ENCODE measurements at places on chromosomes 2 and 18.

DNA sequence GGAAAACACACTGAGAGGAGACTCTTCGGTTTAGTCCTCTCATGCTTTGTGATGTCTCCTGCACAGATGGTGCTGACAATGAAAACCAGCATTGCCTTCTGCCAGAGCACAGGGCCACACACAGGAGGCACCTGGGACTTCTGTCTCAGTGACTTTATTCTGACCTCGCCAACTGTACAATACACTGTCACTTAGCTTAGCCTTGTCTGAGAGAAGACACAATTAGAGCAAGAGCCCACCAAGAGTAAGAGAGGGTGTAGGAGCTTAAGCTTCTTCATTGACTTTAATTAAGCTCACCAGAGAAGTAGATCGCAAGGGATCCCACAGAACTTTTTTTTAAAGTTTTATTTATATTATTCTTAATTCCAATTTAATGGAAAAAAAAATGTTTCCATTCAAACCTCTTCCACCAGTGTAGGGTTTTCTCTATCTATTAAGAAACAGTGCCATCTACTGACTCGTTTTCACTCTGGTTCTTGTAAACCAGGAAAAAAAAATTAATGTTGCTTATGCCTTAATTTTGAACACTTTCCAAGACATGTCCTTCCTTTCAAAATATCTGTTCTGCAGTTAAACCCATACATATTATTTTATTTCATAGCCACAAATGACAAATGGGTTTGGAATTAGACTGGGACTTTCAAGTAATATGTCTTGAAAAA lies 42.4 kb upstream of the DDX18 start:
- peak; percentile 22 for DNase-seq

DNA sequence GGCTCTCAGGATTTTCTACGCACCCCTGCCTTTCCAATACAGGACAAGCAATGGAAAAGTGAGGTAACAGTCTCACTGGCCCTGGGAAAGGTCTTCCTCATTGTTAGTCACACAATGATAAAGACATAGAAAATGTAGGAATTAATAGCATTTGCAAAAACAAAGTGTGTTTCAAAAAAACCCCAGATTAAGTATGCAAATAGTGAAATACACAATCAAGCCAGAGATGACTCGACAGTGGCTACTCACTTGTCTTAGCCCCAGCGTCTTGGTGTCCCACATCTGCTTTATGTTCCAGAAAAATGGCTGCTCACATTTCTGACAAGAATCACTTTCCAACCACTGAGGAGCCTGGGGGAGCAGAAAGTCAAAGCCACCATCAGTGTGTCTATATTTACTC lies 47.0 kb upstream of the AP1S3 start:
- no peak for DNase-seq

- DNase-seq, result no peak
Observed at GRCh38 chr18:35672897-35673296, 91.4 kb downstream of the GALNT1 start.

GRCh38 chr2:168482269-168482668 lies 26.2 kb downstream of the CERS6 start:
- DNase-seq, result no peak

DNA sequence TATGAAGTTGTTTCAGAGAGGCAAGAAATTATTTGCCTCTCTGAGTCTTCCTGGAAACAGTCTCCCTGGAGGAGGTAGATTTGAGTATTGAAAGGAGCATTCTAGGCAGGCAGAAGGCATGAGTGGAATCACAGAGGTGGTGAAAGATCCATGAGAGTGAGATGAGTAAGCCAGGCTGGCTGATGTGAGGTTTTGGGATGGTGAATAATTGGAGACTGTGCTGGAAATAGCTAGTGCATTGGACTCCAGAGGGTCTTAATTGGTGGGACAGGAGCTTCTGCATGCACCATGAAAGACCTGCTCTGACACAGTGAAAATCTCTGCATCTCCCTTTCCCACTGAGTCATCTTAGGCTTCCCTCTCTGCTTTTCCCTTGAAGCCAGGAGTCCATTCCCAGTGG lies 46.3 kb downstream of the CDC42EP3 start:
- no peak for DNase-seq

GRCh38 chr2:170587117-170587516 lies 128.0 kb upstream of the SP5 start:
- DNase-seq, result no peak

GRCh38 chr2:57862727-57863126 lies 183.9 kb upstream of the VRK2 start:
- no peak for DNase-seq

DNA sequence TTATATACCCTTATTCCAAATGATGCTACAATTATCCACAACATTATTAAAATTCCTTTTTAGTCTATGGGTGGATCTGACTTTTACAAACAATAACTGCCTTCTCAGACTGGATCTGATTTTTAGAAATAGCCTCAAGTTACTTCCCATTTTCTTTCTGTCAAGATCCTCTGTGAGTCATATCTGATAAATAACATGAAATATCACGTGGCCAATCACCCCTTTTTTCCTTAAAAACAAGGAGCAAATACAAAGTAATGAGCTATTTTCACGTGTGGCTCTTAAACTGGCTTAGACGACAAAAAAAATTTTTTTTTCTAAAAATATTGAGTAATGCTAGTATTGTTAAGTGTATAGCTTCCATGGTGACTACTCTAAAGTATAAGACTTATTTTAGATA lies 6.7 kb downstream of the PELI1 start:
- no peak for DNase-seq

DNA sequence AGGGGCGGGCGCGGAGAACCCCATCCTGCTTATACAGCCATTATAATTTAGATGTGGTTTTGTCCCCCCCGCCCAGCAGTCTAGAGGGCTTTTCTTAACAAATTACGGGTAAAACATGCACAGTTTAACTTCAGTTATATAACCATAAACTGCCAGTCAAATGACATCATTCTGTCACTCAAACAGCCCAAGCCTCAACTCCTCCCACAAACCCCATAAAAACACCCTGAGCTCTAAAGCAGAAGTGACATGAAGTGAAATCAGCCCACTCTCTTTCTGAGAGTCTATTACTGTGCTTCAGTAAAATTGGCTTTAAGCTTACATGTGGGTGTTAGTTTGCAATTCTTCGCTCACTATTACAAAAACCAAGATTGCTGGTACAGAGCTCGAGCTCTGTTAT lies 705.1 kb upstream of the GCFC2 start:
- no peak for DNase-seq

- DNase-seq, result no peak
Observed at GRCh38 chr2:84999553-84999955, 28.6 kb downstream of the KCMF1 start.

GRCh38 chr2:168758970-168759820 lies 43.2 kb upstream of the NOSTRIN start:
- DNase-seq, result peak; percentile 49

- no peak for DNase-seq
Observed at GRCh38 chr2:111990856-111991255, 64.2 kb upstream of the TMEM87B start.

DNA sequence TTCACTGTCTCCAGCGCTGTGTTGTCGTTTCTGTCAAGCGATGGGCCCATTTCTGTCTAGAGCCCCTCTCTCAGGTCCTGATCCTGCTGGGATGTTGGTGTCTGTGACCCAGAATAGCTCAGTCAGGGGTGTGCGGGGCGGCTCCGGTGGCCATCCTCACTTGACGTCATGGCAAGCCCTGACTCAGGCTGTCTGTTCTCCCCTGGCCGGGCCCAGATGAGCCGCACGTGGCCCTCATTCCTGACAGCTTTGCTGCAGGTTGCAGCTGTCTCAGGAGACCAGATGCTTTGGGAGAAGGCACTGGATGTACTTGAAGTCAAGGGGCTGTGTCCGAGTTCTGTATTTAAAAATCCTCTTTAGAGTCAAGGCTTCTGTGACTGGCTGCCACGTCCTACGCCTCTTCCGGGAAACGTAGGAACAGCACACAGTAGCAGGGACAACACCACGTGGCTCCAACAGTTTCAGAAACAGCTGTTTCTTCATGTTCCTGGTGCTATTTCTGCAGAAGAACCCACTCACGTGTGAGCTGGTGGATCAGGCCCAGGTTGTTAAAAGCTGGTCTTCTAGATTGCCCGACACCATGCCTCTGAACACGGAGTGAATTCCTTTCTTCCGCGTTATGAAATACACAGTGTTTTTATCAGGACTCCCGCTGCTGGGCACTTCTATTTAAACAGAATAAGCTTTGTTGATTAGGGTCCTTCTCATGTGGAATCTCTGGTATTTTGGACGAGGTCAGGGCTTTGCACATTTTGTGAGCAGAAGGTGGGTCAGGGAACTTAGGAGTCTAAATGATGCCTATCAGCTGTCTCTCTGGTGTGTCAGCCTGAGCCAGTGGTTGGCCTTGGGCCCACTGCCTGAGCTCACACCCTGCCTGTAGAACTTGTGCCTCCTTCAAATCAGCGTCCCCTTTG lies 28.3 kb upstream of the NTSR2 start:
- DNase-seq, result peak; percentile 36

DNA sequence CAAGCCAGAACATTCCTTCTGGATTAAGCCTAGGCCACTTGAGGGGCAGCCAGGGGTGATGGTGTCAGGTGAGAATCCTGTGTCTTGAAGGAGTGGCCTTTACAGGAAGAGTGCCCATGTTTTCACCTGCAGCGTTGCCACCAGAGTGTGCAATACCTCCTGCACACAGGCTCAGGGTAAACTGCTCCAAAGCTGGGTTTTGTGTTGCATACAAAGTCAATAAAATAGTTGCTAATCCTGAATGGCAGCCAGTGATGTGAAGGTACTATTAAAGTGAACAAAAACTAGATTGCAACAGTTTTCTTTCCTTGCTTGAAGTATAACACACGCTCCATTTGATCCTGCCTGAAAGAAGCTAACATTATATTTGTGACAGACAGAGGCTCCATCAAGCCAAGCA lies 64.4 kb upstream of the NRP2 start:
- no peak for DNase-seq

- DNase-seq, result no peak
Observed at GRCh38 chr2:160494201-160494644, 616 bp upstream of the RBMS1 start.

DNA sequence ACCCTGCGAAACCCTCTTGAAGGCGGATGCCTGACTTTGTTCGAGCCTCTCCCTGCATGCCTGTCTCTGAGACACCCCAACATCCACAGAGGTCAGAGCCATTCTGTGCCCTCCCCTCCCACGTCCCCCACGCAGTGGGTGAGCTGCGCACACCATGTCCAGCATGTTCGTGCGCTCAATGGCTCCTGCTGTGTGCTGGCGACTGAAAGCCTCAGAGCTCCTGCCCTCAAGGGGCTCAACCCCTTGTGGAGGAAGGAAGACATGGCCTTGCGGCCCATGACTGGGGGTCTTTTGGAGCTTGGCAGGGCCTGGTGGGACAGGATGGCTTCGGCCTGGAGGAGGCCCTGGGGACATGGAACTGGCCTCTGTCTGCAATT lies 45.7 kb downstream of the ANKMY1 start:
- DNase-seq, result no peak

GRCh38 chr18:4101009-4101408 lies 354.1 kb downstream of the DLGAP1 start:
- no peak for DNase-seq

- DNase-seq, result no peak
Observed at GRCh38 chr2:21361957-21362486, 238.3 kb downstream of the TDRD15 start.

- no peak for DNase-seq
Observed at GRCh38 chr2:25430556-25430955, 88.8 kb upstream of the DNMT3A start.

DNA sequence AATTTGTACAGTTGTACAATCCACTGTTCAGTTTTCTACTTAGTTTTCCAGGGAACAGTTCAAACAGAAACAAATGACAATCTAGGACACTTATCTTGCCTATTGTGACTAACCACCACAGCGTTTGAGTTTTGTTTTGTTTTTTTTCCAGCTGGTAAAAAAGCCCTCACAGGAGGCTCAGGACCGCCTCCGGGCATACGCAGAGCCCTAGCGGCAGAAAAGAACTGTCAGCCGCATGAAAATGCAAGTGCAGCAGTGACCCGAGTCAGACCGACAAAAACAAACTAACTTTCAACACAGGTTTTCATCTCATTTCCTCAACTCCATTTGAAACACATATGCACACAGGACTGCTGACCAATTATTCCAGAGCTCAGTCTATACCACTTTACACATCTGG lies 68.6 kb downstream of the STEAP3 start:
- no peak for DNase-seq

- peak; percentile 47 for DNase-seq
Observed at GRCh38 chr2:197309691-197310231, 819 bp downstream of the ANKRD44 start.

GRCh38 chr2:159651884-159652283 lies 35.5 kb upstream of the BAZ2B start:
- no peak for DNase-seq

- DNase-seq, result no peak
Observed at GRCh38 chr2:199282309-199282708, 175.4 kb downstream of the SATB2 start.

DNA sequence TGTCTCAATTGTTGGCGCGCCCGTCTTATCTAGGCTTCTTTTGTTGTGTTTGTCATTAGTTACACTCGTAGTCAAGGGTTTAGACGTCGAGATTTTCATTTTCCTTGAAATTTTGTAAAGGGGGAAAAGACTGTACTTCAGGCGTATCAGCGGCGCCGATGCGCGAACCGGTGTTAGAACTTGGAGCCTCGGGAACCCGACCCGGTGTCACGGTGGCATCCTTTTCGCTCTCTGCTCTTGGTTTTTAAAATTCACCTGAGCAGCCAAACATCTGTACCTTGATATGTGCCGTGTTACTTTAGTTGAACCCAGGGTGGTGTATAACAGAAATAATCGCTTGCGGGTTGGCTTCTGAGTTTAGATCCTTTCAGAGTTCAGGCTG lies 643 bp downstream of the RMC1 start:
- no peak for DNase-seq

- DNase-seq, result peak; percentile 37
Observed at GRCh38 chr2:46338674-46339073, 41.5 kb downstream of the EPAS1 start.

- DNase-seq, result no peak
Observed at GRCh38 chr2:173002751-173003541, 72.7 kb upstream of the MAP3K20 start.

DNA sequence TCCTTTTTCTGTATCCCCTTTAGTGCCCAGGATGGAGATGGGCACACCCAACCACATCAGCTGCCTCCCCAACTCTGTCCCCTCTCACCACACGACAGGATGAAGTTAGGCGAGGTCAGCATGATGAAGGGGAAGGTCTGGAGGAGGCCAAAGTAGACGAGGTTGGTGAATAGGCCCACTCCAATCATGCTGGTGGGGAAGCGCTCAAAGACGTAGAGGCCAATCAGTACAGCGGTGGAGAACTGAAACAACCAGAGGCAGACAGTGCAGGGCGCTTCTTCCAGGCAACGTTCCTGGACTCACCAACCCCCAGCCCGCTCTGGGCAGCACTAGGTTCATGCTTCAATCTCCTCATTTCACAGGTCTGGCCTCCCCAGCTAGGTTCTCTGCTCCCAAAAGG lies 2.9 kb downstream of the TEX261 start:
- no peak for DNase-seq

DNA sequence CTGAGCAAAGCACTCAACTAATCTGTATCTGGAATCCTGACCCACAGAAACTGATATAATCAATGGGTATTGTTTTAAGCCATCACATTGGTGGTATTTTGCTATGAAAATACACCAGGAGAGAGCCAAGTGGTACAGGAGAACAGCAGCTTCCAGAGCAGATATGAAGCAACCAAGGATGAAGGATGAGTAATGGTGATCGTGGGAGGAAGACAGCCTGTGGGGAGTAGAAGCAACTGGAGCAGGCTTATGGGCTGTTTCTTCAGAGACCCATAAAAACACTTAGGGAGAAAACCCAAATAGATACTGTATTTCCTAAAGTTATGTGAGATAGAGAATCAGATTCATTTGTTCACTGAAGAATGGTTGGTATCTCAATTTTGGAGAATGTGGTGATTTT lies 330.8 kb downstream of the NUP35 start:
- no peak for DNase-seq

GRCh38 chr2:99079226-99079625 lies 62.3 kb upstream of the C2orf15 start:
- DNase-seq, result no peak

All from SK-N-DZ (cell line).